ENCODE measurements at places on chromosomes 7 and 10. TPM values are rescaled to one million over a fixed set of nuclear protein-coding genes. Genes with fewer than 3 reads are reported as not detected.
A peak's percentile ranks its signal among the peaks of the same experiment; 100 is the strongest.

GRCh38 chr7:2151237-2151636, 81.5 kb downstream of the MAD1L1 start:
- DNase-seq = no peak

TMEM213 gene
- total RNA-seq = not detected

DNA sequence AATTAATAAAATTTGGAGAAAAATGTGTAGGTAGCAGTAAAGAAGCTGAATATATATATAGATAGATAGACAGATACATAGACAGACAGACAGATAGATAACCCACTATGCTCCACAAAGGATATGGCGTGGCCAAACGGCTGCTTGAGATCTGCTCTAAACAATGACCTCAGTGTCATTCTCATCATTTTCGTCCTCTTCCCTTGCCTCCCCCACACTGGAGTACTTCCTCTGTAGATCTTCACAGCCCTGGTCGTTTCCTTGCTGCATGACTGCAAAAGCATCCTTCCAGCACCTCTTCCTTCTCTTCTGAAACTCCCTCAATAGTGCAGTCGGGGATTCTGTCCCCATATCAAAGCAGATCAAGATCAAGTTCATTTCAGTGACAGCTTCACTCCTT, 35.6 kb upstream of the ATP6V0A4 start:
- DNase-seq = no peak

DNA sequence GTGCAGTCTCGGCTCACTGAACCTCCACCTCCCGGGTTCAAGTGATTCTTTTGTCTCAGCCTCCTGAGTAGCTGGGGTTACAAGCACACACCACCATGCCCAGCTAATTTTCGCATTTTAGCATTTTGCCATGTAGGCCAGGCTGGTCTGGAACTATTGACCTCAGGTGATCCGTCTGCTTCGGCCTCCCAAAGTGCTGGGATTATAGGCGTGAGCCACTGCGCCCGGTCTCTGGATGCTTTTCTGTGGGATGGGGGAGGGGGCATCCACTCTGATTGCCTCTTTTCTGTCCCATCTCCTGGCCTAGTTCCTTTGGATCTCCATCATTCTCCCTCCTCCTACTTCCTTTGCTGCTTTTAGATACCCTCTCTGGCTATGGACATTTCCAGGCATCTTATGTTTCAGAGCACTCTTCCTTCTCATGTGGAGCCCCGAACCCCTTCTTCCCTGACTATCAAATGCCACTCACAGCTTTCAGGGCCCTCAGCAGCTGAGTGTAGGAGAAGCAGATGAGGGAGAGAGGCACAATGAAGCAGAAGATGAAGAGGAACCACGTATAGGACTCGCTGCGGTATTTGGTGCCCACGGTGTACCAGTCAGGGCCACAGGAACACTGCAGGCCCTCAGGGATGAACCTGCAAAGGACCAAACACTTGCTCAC, 1.4 kb downstream of the OPN1SW start:
- no peak for DNase-seq

PRR15 gene
- 4.2 TPM for total RNA-seq

ANKRD2 gene
- 19.4 TPM for total RNA-seq

GRCh38 chr7:6578114-6579084, 1.1 kb downstream of the ZDHHC4 start:
- peak; percentile 30 for DNase-seq

SLIT1 gene
- 0.03 TPM for total RNA-seq

CPEB3 gene
- 0.09 TPM for total RNA-seq

GRCh38 chr10:68296843-68297663, 34.8 kb upstream of the HNRNPH3 start:
- DNase-seq = no peak

DNA sequence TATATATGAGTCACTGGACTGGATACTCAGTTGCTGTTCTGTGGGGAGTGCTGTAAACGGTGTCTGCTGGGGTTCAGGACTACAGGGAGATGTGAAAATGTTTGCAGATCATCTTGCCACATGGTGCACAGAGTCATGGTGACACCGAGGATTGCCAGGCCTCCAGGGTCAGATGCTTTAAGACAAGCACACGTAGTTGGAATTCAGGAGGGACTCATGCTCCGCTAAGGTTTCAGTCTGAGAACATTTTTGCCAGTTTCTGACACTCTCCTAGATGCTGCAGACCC, 211.3 kb downstream of the CXCL12 start:
- DNase-seq = no peak

DNA sequence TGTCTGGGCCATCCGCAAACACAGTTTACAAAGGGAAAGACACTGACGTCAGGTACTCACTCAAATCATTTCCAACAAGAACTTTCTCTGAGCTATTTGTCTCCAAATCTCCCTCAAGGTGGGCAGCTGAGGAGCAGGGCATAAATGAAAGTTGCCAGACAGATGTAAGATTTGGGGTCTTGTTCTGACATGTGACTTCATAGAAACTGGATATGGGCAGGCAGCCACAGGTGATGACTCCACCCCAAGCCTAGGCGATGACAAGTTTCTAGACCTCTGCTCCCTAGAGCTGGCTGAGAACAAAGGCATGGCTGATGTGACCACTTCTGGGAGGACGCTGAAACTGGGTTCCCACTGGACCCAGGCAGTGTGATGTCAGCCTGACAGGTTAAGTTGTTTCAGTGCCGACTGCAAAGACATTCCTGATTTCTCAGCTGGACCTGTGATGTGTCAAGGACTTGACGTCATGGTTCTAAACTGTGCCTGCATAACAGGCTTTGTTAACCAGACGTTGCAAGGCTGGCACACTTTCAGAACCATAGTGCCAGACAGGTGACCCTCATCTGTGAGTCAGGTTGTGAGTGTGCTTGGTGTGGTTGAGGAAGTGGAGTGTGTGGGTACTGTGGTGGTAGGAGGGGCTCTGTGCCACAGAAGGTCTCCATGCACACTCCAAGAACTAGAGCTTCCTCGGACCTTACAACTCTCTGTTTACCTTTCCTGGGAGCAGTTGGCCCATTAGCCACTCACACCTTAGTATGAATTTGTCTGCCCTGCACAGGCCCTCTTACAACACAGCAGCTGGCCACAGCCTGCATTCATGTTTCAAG, 39.9 kb upstream of the EBF3 start:
- no peak for DNase-seq

DNA sequence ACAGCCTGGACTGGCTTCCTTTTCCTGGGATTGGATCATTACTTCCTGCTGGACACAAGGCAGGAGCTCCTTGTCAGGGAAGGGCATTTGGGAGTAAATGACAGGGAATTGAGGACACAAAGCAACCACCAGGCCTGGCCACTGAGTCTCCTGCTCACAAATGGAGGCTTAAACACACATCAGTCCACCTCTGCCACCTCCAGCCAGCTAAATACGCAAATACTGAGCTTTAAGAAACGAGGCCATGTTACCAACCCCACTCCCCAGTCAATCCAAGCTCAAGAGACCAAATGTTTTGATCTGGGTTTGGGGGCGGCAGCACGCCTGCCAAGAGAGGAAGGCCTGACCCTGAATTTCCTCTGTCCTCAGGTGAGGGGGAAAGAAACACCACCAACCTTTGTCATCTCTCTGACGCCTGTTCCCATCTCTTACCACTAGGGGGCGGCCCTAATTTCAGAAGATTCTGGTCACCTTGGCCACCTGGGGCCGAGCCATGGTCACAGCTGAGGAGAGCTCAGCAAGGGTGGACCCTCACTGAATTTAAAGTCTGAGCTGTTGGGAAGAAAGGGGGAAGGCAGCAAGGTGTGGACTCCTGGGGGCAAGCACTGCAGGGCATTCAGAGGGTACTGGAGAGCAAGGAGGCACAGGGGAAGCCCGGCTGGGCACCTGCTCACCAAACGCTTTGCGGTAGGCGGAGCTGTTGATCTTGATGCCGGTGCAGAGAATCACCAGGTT, 16.5 kb downstream of the AIFM2 start:
- peak; percentile 35 for DNase-seq

CTNNA3 gene
- not detected for total RNA-seq

Data from Caki2 (cell line).